ENCODE measurements at places on chromosomes 1 and 21. TPM values are rescaled to one million over a fixed set of nuclear protein-coding genes. Genes with fewer than 3 reads are reported as not detected.

- DNase-seq, result no peak
Measured at GRCh38 chr21:34148826-34149558, 75.6 kb downstream of the MRPS6 start.

DNA sequence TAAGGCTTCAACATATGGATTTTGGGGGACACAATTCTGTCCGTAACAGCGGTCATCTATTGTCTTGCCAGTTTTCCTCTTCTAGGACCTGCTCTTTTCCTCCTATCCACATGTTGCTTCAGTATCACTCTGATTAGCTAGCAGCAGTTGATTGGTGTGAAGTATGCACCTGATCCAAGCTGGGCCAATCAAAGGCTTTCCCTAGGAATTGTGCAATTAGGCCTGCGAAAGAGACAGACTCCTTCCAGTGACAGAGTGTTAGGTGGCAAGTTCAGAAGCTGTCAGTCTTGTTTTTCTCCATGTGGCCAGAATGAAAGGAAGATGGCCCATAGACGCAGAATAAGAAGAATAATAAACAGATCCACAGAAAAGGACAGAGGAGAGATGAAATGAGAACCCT lies 34.1 kb upstream of the IL12RB2 start:
- DNase-seq, result no peak

Gene RPL22
- total RNA-seq, result 282 TPM

Gene ATP1A2
- 18.6 TPM for total RNA-seq

- DNase-seq, result no peak
Measured at GRCh38 chr1:54002544-54003248, 15.3 kb downstream of the LDLRAD1 start.

Gene KCNK2
- total RNA-seq, result 0.43 TPM

GRCh38 chr1:11289064-11289463 lies 16.1 kb downstream of the UBIAD1 start:
- DNase-seq, result no peak

DNA sequence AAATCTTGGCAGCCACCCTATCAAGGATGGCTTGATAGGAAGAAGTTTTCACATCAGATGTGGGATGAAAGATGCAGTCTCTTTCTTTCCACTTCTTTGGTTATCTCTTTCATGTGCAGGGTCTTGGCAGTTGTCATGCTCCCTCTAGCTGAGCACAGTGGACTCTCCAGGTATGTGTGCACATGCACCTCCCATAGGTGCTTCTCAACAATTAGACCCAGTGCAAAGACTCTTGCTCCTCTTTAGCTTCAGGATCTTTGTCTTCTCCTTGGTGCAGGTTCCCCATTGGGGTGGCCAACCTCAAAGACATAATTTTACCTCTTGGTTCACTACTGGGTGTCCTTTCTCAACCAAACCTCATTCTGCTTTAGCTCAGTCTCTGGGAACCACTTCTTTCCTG lies 80.7 kb downstream of the TBX15 start:
- DNase-seq, result no peak

GRCh38 chr1:91791103-91791502 lies 94.8 kb downstream of the TGFBR3 start:
- DNase-seq, result no peak

Gene SLC30A7
- total RNA-seq, result 35.0 TPM

DNA sequence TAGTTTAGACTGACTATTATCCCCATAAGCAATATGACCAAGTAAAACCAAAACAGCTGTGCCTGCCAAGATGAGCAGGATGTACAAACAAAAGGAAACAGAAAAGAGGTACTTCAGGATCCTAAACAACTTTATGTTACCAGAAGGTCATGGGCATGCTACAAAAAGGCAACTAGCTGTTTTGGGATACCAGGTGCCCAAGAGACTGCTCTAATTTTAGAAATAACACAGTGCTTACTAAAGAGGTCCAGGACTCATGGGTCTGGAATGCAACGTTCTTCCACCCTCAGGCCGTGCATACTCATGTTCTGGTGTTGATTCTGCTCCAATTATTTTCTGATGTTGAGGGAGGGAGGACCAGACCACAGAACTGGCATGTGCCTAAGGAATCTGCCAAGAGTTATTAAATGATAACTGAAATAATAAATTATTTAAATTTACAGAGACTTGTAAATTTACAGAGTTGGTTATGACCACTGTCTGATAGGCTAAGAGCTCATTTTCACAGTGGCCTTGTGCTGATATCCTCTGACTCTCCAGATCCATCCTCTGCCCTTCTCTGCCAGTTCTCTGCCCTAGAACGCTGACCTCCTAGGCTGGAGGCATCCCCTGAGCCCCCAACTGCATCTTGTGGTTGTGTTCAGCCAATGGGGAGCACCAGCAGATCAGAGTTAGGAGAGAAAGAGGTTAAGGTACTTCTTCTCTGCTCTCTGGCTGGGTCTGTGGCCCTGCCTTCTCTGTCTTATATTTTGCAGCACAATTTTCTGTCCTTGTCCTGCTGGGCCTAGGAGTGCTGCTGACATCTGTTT lies 37.7 kb upstream of the BCL10 start:
- no peak for DNase-seq

Measured in mucosa of gallbladder (tissue), 1 donor.